ENCODE measurements at places on chromosomes 12 and 14.
A peak's percentile ranks its signal among the peaks of the same experiment; 100 is the strongest.

- no peak for DNase-seq
Measured at GRCh38 chr12:96846293-96846692, 60.8 kb upstream of the NEDD1 start.

DNA sequence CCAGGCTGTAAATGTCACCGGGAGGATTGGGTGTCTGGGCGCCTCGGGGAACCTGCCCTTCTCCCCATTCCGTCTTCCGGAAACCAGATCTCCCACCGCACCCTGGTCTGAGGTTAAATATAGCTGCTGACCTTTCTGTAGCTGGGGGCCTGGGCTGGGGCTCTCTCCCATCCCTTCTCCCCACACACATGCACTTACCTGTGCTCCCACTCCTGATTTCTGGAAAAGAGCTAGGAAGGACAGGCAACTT is 1.3 kb downstream of the GAPDH start:
- DNase-seq, result no peak

GRCh38 chr12:34297790-34298164 is 275.5 kb downstream of the ALG10 start:
- DNase-seq, result no peak

- DNase-seq, result no peak
Measured at GRCh38 chr12:65074932-65075331, 46.2 kb downstream of the WIF1 start.

GRCh38 chr14:53963320-53964227 is 6.9 kb upstream of the BMP4 start:
- DNase-seq, result peak; percentile 57

- DNase-seq, result no peak
Measured at GRCh38 chr12:11731455-11731854, 82.0 kb downstream of the ETV6 start.

- DNase-seq, result no peak
Measured at GRCh38 chr14:47555333-47555732, 120.1 kb downstream of the MDGA2 start.

DNA sequence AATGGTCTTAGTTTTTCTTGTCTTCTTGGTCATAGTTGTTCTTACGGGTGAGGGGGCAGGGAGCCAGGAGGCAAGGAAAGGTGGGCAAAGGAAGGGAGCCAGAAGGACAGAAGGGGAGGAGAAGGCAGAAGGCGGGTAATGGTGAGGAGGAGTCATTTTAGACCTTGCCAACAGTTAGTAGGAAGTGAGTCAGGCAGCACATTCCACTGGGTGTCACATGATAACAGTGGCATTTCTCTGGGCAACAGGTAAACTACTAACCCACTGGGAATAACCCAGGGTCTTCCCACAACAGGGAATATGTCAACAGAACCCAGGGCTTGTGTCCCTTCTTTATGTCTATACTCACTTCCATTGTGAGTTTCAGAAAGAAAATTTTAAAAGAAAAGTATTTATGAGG is 127.6 kb downstream of the SLC8A3 start:
- no peak for DNase-seq

GRCh38 chr14:103740991-103741689 is 25.5 kb downstream of the ZFYVE21 start:
- no peak for DNase-seq

GRCh38 chr12:87809916-87810315 is 219.3 kb downstream of the C12orf50 start:
- no peak for DNase-seq

GRCh38 chr12:33752854-33753253 is 269.4 kb upstream of the ALG10 start:
- DNase-seq, result no peak

- DNase-seq, result no peak
Measured at GRCh38 chr14:60649875-60650372, 647 bp upstream of the SIX1 start.

DNA sequence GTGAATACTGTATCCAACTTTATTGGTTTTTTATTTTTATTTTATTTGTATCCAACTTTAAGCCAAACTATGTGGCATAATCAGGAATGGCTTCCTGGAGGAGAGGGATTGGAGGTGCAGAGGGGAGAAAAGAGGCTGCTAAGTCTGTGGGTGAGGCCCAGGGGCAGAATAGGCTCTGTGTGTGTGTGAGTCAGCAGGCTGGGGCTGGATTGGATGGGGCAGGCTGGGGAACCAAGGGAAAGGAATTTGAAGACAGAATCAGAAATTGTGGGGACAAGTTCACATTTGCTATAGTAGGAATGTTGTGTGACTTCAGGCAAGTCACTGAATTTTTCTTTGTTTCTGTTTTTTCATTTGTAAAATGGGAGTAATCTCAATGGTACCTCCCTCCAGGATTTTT is 12.8 kb upstream of the RILPL1 start:
- DNase-seq, result no peak

DNA sequence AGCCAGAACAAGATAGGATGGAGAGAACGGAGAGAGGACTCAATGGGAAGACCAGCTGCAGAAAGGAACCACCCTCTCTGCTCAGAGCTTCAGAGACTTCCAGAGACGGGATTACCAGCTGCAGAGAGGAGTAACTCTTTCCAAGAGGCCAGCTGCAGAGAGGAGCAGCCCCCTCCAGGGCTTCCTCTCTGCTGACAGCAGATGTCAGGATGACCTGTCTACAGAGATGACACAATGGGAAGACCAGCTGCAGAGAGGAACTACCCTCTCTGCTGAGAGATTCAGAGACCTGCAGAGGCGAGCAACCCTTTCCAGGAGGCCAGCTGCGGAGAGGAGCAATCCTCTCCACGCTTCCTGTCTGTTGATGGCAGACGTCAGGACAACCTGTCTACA is 61.8 kb downstream of the KLRG1 start:
- DNase-seq, result no peak

GRCh38 chr12:94122591-94122990 is 25.8 kb upstream of the PLXNC1 start:
- no peak for DNase-seq

- no peak for DNase-seq
Measured at GRCh38 chr12:23473071-23473470, 476.4 kb downstream of the SOX5 start.

GRCh38 chr14:50608302-50608851 is 48.4 kb downstream of the ATL1 start:
- DNase-seq, result no peak

DNA sequence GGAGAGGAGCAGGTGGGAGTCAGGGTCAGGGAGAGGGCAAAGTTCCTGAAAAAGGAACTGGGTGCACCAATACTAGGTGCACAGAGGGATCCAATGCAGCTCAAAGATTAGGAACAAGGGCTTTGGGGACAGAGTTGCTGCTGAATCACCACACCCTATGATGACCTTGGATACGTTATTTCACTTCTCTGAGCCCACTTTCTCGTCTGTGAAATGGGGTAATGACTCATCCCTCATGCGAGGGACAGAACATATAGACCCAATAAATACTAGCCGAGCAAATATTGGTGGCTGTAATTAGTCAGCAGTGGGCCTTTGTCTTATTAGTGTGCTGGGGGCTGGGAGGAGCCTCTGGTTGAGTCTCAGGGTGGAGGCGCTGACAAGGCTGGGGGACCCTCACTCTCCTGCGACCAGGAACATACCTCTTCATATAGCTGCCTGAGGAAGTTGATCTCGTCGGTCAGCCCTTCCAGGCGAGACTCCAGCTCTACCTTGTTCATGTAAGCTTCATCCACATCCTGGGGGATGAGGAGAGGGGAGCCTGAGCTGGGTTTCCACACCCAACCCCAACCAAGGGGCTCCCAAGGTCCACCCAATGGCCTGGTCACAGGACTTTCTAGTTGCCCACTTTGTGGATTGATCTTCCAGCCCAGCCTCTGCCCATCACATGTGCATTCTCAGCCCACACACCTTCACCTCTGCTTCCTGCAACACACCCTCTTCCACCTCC is 4.5 kb downstream of the KRT8 start:
- no peak for DNase-seq

All from endothelial cell (in vitro differentiated cells).